ENCODE measurements at places on chromosomes 12 and 14.

- no peak for DNase-seq
Measured at GRCh38 chr14:49058511-49058910, 527.7 kb downstream of the RPS29 start.

DNA sequence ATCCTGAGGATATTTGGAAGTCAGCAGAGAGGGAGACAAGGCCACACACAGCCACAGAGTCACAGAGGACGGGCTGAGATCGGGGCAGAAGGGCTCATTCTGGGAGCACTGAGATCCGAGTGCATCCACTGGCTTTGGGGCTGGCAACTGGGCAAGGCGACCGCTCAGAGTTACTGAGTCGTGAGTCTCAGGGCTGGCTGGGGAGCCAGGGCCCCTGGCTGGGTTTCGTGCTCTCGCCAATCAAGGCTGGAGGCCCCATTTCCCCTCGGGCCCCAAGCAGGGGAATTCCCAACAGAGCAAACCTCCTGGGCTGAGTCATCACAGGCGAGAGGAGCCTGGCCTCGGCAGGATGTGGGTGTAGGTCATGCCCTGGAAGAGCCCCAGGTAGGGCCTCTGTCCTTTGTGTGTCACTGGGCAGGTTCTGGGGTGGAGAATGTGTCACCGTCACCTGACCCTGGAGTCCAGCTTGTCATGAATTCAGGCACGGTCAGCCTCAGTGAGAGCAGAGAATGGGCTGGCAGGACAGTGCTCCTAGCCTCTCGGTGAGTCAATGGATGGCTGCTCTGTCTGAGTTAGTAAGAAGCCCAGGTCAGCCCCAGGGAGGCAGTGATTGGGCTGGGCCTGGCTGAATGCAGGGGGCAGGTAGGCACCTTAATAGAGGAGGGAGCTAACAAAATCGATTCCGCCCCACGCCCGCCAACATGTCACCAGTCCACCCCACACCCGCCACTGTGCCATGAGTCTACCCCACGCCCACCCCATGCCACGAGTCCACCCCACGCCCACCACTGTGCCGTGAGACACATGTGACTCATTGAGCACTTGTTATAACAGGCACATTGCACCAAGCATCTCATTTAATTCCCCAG is 16.9 kb downstream of the ASB2 start:
- no peak for DNase-seq

DNA sequence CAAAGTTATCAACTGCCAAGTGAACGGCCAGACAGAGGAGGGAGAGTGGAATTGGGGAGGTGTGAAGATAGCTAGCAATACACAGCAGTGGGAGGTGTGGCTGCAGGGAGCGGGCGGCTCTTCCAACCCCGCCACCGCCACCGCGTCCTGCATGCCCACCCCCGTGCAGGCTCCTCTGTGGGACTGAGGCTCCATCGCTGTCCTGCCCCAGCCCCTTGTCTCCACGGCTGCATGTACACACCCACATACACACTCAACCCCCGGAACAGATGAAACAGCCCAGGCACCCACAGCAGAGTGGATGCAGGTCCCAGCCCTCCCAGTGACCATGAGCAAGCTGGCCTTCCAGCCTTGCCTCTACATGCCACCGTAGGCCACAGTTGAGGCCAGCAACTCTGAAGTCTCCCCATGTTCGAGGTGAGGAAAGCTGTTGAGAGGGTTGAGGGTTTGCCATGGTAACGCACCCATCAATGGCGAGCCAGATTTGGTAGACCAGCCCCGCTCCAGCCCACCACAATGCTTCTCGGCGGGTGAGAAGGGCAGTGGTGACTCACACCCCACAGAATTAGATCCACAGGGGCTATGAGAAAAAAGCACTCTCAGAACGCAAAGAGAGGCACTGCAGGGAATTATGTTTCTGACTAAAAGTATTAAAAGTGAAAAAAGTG is 39.3 kb downstream of the PITPNM2 start:
- DNase-seq: no peak

GRCh38 chr12:97134495-97134894 is 227.4 kb downstream of the NEDD1 start:
- DNase-seq: no peak

GRCh38 chr12:38501991-38502390 is 185.4 kb downstream of the ALG10B start:
- no peak for DNase-seq

GRCh38 chr14:67875175-67876006 is 55.8 kb downstream of the RAD51B start:
- no peak for DNase-seq

DNA sequence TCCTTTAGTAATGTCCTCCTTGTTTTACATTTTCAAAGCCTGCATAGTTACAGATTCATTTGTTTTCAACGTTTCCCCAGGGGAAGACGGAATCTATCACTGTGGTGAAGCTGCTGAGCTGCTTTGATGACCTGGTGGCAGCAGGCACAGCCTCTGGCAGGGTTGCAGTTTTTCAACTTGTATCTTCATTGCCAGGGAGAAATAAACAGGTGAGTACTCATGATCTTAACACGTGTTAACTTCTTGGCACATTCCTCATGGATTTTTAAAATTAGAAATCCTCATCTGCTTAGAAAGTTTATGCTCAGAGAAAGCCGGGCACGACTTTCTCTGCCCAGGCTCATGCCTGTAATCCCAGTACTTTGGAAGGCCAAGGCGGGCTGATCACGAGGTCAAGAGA is 44.5 kb downstream of the TECPR2 start:
- DNase-seq: no peak

DNA sequence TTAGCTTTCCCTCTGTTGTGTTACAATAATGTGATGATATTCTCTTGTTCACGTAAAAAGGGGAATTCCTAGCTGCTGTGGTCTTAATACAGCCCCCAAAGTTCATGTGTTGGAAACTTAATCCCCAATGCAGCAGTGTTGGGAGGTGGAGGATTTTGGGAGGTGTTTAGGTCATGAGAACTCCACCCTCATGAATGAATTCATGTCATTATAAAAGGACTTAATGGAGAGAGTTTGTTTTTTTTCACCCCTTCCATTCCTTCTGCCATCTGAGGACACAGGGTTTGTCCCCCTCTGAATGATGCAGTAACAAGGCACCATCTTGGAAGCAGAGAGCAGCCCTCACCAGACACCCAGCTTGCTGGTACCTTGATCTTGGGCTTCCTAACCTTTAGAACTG is 253.4 kb upstream of the DDHD1 start:
- no peak for DNase-seq

DNA sequence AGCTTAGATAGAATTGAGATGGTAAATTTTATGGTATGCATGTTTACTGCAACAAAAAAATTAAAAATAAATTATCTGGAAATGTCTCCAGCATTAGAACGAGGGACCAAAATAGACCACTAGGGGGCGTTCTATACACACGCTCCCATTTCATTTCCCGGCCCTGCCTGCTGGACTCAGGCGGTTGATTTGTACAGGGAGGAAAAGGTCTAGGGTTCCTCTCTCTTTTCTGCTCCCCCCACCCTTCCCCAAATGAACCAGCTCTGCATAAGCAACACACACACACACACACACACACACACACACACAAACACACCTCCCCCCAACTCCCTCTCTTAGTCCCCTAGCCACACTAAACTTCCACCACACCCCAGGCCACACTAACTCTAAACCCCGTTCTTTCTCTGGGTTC is 7.8 kb upstream of the DTX1 start:
- peak; percentile 71 for DNase-seq

DNA sequence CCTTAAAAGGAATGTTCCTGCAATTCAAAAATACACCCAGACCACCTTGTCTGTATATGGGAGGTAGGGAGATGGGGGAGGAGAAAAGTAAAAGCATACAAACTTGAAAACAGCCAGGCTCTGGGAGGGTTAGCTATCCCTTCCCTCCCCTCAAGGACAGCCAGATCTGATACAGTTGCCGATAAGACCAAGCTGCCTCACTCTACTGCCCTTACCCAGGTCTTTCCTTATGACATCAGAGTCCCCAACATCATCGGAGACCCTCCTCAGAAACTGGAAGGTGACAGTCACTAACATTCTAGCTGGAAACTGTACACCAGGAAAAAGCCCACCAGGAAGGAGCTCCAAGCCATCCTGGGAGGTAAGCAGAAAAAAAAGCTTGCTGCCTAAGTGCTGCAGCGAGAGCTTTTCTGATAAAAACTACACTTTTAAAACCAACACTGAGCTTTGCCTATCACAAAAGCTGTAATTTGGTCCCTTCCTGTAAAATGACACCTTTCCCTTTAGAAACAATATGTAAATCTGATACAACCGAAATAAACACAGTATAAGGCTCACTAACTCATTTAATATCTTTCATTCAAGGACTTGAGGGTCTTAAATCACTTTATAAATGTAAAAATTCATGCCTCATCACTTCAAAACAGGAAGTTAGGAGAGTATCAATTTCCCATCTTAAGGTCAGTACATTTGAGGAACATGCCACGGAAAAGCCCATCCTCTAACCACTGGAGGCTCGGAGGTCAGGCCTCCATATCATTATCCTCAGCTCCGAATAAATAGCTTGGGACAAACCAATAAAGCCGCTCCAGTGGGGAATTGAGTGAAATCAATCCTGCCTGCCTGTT is 20.4 kb upstream of the PLEKHH1 start:
- no peak for DNase-seq

DNA sequence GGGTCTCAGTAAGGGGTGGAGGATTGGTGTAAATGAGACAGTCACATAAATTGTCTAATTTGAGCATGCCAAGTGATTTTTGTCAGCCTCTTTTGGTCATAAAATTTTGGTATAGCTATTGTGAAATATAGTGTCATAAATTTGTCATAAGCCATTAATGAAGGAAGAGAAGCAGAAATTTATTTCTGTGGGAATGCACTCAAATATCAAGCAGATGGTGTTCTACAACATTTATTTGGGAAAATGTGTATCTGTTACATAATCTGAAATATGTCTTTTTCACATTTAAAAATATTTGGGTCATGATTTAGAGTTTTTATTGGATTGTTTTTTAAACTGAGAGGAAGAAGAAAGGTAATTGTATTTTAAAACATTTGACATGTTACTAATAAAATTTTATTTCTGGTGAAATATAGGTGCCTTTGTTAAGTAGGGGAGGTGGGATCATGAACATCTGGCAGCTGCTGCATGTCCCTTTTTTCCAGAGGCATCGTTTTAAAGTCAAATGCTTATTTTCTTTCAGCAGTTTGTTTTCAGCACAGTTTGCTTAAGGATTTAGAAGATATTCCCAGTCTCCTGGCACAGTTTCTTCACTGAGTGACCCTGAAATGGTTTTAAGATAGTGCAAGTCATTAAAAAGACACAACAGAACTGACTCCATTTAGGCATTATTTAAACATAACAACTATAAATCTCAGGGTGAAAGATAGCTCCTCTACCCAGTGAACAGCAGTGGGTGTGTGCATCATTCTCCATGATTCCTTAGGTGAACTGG is 371.7 kb downstream of the SNAPC1 start:
- DNase-seq: no peak

DNA sequence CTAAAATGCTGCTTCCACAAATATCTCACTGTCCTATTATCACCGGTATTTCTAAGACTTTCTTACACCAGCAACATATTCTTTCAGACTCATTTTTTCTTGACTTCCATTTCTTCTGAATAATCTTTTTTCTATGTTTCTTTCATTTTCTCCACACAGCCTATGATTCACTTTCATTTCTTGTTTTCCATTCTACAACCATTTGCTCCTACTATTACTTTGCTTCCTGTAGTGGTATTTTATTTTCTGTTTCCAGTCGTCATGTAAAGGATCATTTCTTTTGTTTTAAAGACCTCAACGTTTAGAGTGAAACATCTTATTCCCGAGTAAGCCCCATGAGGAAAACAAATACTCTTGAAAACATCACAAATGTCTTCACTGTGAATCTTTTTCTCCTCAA is 182.2 kb upstream of the MDGA2 start:
- DNase-seq: no peak

GRCh38 chr12:65278576-65279368 is at the start of gene MSRB3:
Gene MSRB3, plus strand, starts transcription at chr12:65278683. Its CDS starts 29,897 bp downstream, at chr12:65308580.
- DNase-seq: no peak

- no peak for DNase-seq
Measured at GRCh38 chr12:30500532-30500931, 195.1 kb downstream of the IPO8 start.

DNA sequence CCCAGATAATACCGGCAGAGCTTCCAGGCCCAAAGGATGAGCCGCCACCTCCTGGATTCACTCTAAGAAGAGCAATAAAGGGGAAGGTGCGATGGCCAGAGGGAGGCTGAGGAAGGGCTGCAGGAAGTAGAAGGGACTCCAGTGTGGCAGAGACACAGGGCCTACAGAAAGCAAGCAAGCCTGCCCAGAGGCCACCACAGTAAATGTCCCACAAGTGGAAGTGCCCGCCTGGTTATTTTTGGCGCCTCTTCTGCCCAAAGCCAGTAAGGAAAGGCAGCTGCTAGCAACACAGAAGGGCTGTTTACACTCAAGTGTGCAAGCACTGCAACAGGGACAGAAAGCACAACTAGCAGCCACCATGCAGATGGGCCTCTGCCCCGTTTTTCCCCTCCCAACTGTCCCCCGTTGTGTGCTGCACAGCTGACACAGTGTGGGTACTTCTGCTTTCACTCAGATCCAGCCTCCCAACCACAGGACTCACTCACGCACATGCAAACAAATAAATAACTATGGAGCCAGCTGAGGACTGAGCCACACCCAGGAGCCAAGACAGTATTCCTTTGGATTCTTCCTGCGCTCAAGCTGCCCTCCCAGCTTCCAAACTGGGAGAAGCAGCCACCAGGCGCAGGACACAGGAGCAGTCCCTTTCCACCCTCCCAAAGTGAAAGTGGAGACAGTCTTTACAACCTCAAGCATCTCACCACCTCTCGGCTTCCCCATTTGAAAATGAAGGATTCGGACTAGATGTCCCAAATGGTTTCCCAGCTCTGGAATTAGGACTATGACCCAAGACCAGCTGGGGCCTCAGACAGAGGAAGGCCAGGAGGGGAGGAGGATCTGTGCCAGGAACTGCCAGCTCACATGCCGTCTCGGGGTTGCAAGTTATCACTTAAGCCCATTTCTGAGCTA is 40.0 kb upstream of the PNMA1 start:
- DNase-seq: no peak

DNA sequence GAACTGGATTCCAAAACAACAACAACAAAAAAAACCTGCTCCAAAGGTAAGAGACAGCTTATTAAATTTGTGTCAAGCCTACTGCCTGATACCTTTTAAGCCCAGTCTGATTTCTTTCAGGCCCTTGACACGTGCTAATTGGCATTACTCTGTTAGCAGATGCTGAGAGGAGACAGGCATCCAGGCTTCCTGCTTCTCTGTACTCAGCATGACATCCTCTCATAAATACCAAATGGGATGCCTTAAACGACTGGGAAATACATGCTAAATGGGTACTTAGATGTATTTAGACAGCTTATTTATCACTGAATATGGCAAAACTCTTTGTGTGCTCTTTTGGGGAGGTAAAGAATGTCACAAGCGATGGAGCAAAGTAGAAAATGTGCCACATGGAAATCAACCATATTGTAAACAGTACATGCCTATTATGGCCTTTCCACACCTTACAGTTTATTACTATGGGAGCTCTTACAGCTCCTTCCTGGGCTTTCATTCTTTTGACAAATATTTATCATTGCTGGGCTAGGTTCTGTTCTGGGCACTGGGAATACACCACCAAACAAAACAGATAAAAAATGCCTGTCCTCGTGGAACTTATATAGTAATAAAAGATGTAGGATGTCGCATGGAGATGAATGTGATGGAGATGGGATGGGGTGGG is 11.5 kb upstream of the PCED1B start:
- no peak for DNase-seq
